ENCODE measurements at places on chromosomes 3 and 15. TPM values are rescaled to one million over a fixed set of nuclear protein-coding genes. Genes with fewer than 3 reads are reported as not detected.

The TNFAIP8L3 gene
- total RNA-seq = 24.6 TPM

The MESP2 gene
- not detected for total RNA-seq

The C3orf22 gene
- not detected for total RNA-seq

The BOC gene
- total RNA-seq = 20.9 TPM

The TUSC7 gene
- total RNA-seq = not detected

The MUSTN1 gene
- total RNA-seq = 2.5 TPM

- no peaks in the 10 kb centered on the region for H3K27me3 ChIP-seq
- H3K36me3 ChIP-seq = no peaks in the 10 kb centered on the region
- no peak for DNase-seq
Observed at GRCh38 chr3:76267851-76268380, 482.6 kb upstream of the ZNF717 start.

DNA sequence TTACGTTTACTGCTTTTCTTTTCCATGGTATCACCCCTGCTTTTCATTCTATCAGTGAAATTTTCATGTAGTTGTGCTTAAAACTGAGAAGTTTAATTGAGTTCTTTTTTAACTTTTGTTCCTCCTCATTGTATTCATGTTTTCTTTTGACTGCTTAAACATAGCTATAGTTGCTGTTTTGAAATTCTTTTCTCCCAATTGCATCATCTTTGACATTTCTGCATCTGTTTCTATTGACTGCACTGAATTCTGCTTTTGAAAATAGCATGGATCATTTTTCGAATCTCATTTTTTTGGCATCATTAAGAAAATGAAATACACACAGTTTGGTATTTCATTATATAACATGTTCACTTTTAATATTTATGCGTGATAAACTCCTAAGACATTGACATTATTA is 694.9 kb downstream of the MECOM start:
- H3K27ac ChIP-seq = no peak overlapping the region
- H3K36me3 ChIP-seq = no peaks in the 10 kb centered on the region
- no peaks in the 10 kb centered on the region for H3K4me1 ChIP-seq
- no peak overlapping the region for H3K4me3 ChIP-seq
- no peak for DNase-seq
- no peaks in the 10 kb centered on the region for H3K27me3 ChIP-seq

GRCh38 chr3:156533205-156533604 is 21.7 kb downstream of the SSR3 start:
- H3K36me3 ChIP-seq = no peaks in the 10 kb centered on the region
- H3K4me1 ChIP-seq = no peaks in the 10 kb centered on the region
- H3K27me3 ChIP-seq = no peaks in the 10 kb centered on the region
- H3K27ac ChIP-seq = no peak overlapping the region
- DNase-seq = no peak

DNA sequence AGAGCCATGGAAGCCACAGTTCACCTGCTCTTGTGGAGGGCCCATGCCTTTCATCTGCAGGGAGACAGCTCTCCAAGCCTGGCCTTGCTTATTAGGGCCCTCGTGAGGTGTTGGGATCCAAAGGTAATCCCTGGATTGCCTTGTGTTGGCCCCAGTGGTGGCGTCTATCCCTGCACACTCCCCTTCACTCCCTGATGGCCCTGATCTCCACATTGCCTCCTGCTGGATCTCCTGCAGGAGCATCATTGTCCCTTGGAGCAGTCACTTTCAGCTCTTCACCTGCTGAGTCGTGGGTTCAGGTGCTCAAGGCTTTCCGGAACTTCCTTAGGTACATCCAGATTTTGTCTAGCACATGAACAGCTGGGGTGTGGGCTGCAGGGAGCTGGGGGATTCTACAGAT is 7.0 kb downstream of the PPCDC start:
- DNase-seq = no peak
- peaks cover 18% of the 10 kb centered on the region for H3K36me3 ChIP-seq
- H3K4me3 ChIP-seq = no peak overlapping the region
- H3K4me1 ChIP-seq = peaks cover 91% of the 10 kb centered on the region

GRCh38 chr3:15801298-15801697 is 3.5 kb upstream of the ANKRD28 start:
- no peak overlapping the region for H3K4me3 ChIP-seq
- DNase-seq = no peak
- no peaks in the 10 kb centered on the region for H3K27me3 ChIP-seq
- H3K27ac ChIP-seq = no peak overlapping the region

- H3K4me3 ChIP-seq = no peak overlapping the region
- no peaks in the 10 kb centered on the region for H3K36me3 ChIP-seq
- H3K27ac ChIP-seq = no peak overlapping the region
- DNase-seq = peak; percentile 27
Observed at GRCh38 chr15:77834276-77834990, 201.7 kb upstream of the LINGO1 start.

DNA sequence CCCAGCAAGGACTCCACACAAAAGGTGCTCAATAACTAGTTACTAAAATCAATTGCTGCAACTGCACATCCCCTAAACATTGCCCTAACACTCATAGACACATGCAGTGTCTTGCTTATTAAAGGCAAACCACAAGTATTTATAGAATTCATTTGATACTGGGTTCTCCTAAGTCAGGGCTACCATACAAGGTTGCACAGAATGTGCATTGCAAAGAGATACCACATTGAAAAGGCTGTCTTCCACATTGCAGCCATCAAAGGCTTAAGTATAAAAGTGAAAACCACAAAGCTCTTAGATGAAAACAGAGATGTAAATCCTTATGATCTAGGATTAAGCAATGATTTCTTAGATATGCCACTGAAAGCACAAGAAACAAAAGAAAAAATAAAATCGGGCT is 33.6 kb upstream of the TOPAZ1 start:
- H3K27me3 ChIP-seq = peaks cover 50% of the 10 kb centered on the region
- no peak overlapping the region for H3K4me3 ChIP-seq
- DNase-seq = no peak
- H3K4me1 ChIP-seq = no peaks in the 10 kb centered on the region

GRCh38 chr15:70234256-70234905 is 136.7 kb upstream of the TLE3 start:
- H3K4me1 ChIP-seq = peaks cover 6% of the 10 kb centered on the region
- H3K4me3 ChIP-seq = no peak overlapping the region
- H3K27ac ChIP-seq = no peak overlapping the region

DNA sequence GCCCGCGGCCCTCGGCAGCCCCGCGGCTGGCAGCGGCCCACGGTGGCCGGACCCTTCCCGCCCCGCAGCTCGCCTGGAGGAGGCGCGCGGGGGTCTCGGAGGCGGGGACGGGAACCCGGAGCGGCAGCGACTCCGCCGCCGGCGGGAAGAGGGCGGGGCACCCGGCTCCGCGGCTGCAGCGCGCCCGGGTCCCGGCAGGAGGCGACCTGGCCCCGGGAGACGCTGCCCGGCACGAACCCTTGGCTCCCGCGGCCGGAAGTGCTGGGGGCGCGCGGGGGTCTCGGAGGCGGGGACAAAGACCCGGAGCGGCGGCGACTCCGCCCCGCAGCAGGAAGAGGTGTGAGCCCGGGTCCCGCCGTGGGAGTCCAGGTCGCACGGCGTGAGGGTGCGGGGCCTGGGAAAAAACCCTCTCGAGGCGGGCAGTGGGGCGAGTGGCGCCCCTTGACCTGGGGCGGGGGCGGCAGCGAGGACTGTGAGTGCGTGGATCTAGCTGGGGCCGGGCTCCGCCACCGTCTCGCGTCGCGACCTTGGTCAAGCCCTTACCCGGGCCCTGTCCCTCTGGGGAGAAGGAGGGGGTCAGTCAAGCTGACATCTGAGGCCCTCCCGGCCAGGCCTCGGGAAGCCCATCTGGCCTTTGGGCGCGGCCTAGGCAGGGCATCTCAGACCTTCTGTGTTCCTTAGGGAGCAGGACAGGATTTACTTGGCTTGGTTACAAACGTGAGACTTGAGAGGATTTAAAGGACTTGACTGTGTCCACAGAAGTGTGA is at the start of gene CIB2:
CIB2 (minus strand) TSS at position 151 of the 767 bp plus-strand sequence. CDS start 230 bp downstream, outside the sequence.
- H3K4me3 ChIP-seq = peak within 1 kb of the TSS; percentile 73
- peak within 1 kb of the TSS; percentile 88 for H3K27ac ChIP-seq
- no peaks in the 10 kb centered on the region for H3K36me3 ChIP-seq
- peaks cover 24% of the 10 kb centered on the region for H3K4me1 ChIP-seq

DNA sequence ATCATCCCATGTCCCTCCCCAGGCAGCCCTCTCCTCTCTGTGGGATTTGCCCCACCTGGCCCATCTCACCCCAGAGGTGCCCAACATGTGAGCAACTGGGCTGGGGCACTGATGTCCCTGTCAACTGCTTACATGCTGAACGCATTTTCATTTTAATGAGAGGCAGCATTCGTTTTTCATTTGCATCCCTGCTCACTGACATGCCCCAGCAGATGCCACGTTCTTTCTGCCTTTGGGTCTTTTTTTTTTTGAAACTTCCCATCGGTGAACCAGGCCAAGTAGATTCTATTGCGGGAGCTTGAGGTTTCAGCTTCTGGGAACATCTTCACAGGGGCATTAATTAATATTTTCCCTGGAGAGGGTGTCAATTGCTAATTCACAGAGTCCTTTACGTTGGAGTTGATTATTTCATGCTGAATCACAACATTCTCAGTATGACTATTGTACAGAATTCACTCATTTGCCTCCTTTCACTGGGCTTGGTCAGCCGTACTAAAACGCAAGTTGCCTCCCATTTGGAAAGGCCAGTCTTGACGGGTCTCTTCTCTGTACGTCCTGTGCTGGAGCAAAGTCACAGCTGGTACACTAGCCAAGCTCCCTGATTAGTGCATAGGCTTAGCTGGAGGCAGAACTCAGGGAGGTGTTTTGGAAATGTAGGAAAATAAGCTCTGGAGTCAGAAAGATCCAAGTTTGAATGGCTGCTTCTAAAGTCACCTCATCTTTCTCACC is 69.8 kb downstream of the CHRNA7 start:
- H3K27ac ChIP-seq = no peak overlapping the region
- H3K4me3 ChIP-seq = no peak overlapping the region
- no peaks in the 10 kb centered on the region for H3K4me1 ChIP-seq
- peaks cover 4% of the 10 kb centered on the region for H3K27me3 ChIP-seq
- H3K36me3 ChIP-seq = no peaks in the 10 kb centered on the region

All from spleen (tissue), 13 donors.